ENCODE measurements at places on chromosomes 5 and 9. TPM values are rescaled to one million over a fixed set of nuclear protein-coding genes. Genes with fewer than 3 reads are reported as not detected.

GRCh38 chr9:20621471-20622329 lies 599 bp downstream of the MLLT3 start:
- DNase-seq = no peak

- DNase-seq = no peak
Measured at GRCh38 chr5:18152671-18153070, 518.4 kb downstream of the TAF11L14 start.

DNA sequence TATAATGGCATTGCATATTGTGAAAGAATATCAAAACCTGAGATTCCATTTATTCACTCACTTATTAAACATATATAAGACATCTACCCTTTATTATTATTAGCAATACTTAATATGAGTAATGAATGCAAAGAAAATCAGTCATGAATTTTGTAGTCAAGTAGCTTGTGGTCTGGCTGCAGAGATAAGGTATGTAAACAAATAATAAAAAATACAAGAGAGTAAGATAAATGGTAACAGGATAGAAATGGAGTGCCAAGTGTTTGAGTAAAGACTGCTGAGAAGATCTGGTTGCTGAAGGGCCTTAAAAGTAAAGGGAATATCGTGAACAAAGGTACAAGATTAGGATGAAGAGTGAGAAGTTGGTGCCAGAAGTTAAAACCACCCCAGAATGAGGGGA lies 18.4 kb downstream of the TRIM32 start:
- DNase-seq = no peak

DNA sequence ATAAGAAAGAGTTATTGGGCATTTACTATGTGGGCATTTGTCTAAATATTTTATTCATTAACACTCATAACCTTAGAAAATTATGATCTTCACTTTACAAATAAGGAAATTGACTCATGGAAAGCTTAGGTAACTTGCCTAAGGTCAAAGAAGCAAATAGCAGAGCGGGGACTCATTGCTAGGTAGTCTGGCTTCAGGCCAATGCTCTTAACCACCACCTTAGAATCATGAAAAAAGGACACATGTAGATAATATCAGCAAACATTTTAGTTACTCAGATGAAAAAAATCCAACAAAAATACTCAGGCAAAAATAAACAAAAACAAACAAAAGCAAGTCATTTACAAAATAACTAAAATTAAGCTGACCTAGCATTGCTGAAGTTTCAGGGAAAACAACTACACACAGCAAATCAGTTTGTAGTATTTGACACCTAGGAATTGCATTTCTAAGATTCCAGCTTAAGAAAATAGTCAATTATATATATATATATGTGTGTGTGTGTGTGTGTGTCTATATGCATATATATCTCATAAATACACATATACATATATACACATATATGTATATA lies 166.0 kb downstream of the HMHB1 start:
- DNase-seq = no peak

- DNase-seq = no peak
Measured at GRCh38 chr9:70285246-70285645, 26.5 kb downstream of the SMC5 start.

DNA sequence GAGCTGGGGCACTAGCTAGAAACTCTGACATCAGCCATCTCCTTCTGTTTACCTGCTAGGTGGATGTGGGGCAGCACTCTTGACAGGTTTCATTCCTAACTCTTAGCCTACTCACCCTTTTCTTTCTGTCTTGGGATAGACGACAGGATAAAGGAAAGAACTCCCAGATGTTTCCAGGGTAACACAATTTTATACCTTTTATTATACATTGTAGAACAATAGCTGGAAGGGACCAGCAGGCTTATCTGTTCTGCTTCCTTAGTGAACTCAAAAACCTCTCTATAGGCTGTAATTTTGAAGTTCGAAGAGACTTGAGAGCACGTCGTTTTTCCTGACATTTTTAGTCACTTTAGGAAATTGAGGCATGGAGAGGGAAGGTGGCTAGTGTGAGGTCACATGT lies 13.2 kb downstream of the SPTAN1 start:
- DNase-seq = no peak

GRCh38 chr9:130072515-130073235 lies 19.0 kb downstream of the GPR107 start:
- no peak for DNase-seq

PCA3 gene
- not detected for total RNA-seq

TXNDC15 gene
- 20.1 TPM for total RNA-seq

ARL14EPL gene
- total RNA-seq = not detected

KIAA1958 gene
- 17.0 TPM for total RNA-seq

PDE8B gene
- total RNA-seq = 0.10 TPM

GPRIN1 gene
- 5.1 TPM for total RNA-seq
